ENCODE measurements at places on chromosomes 6 and 20. TPM values are rescaled to one million over a fixed set of nuclear protein-coding genes. Genes with fewer than 3 reads are reported as not detected.

GRCh38 chr6:43221046-43221972, 8.0 kb downstream of the DNPH1 start:
- DNase-seq = no peak

NKX2-2 gene
- total RNA-seq = 0.31 TPM

CDKAL1 gene
- 47.6 TPM for total RNA-seq

- DNase-seq = no peak
Measured at GRCh38 chr6:98782772-98783171, 51.6 kb upstream of the POU3F2 start.

OR12D1 gene
- total RNA-seq = not detected

RNF217 gene
- total RNA-seq = 17.8 TPM

PRPH2 gene
- total RNA-seq = 5.0 TPM

DNA sequence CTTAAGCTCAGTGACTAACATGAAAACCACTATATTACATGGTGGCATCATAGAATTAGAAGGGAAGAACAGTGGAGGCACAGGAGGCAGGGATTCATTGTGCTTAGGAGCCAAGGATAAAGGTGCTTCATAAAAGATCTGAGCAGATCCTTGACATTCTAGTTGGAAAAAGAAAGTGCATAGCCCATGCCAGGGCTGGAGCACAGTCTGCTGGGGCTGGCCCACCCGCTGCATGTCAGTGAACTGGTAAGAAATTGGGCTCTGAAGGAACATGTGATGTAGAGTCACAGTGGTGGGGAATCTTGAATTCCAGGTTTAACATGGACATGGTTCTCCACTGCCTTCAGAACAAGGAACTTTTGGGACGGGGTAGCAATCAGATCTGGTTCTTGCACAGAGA, 20.4 kb downstream of the MYLIP start:
- DNase-seq = no peak

DNA sequence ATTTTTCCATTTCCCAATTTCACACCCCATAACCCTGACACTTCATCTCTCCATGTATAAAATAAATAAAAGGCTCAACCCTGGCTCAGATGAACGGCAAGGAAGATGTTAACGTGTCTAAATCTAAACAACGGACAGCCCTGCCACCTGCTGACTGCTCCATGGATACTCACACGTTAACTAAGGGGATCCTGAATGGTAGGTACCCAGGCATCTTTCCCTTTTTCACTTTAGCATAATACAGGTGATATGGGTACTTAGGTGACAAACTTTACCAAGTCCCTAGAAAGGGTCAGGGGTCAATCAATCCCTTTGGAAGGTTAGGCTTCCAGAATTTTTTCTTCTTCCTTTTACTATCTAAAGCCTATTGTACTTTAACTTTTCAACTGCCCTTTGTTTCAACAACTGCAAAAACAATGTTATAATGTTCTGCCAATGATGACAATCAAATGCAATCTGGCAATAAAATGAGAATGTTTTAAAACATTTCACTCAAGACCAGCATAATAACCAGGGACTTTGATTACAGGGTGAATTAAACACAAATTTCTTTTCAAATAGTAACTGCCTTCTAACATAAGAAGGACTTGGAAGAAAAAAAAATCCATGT, 52.4 kb upstream of the IPCEF1 start:
- no peak for DNase-seq

GRCh38 chr6:106637717-106638341, 8.5 kb downstream of the QRSL1 start:
- no peak for DNase-seq

DNA sequence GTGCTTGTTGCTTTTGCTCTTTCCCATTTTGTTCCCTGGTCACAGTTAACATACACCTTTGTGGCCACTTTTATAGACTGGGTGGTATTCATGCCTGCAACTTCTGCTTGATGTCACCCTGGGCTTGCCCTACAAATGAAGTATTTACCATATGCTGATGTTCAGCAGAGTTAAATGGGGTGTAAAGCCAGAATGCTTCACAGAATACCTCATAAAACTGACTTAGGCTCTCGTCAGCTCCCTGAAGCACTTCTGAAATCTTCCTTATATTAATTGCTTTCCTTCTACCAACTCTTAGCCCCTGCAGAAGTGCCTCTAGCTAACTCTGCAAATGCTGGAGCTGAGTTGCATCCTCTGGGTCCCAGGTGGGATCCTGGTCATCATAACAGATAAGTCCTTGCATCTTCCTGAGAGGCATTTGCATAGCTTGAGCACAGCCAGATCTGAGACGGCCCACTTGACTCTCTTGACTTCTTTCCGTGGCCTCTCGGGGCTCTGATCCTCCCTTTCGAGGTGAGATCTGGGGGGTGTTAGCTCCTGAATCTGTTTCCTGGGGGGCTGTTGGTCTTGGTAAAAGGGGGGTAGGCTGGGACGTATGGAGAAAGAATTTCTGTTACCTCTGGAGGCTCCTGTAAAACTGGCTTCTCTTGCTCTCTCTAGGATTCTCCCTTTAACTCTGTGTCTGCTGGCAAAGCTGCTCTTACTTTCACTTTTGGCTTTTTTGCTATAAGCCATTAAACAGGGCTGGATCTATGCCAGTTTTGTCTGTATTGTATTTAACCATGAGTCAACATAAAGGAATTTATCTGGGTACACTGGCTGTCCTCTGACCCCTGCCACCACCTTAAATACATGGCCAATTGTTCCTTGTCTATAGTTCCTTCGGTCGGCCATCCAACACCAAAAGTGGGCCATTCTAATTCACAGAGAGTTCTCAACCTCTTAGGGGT, 223.0 kb upstream of the SYNCRIP start:
- no peak for DNase-seq

WFDC2 gene
- total RNA-seq = 3.4 TPM

DNA sequence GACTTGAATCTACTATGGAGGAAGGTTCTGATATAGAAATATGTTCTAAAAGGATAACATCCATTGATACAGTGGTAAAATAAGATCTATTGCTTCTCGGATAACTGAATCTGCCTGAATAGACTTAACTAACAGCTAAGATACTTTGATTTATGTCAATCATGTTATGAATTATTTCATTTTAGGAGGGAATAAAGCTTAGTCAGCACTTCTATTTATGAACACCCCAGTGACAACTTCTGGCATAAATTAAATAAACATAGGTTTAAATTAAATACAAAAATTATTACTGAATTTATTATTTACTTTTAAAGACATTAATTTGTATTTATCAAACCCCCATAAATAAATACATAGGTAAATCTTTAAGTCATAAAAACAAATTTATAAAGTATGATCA, 69.3 kb downstream of the IMPG1 start:
- DNase-seq = no peak

- no peak for DNase-seq
Measured at GRCh38 chr6:166305562-166306117, 2.6 kb downstream of the PRR18 start.

Measured in occipital lobe (tissue), 3 donors.